Brain pericyte (primary cell): ENCODE measurements at places on chromosomes 2 and 18.

DNA sequence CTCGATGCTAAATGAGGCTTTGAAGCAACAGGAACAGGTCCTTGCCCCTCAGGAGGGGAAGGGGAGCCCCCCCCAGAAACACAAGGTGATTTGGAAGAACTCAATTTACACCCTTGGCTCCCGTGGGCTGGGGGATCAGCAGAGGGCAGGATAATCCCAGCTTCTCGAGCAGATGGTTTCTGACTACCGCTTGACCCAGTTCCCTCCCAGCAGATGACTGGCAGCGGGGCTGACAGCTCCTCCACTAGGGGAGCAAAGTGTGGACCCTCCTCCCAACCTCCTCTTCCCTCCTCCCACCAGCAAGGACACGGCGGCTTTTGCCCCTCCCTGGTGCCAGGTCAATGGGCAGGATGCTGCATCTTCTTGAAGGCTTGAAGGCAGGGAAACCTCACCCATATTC, 3.5 kb upstream of the INHBB start:
- DNase-seq: no peak

DNA sequence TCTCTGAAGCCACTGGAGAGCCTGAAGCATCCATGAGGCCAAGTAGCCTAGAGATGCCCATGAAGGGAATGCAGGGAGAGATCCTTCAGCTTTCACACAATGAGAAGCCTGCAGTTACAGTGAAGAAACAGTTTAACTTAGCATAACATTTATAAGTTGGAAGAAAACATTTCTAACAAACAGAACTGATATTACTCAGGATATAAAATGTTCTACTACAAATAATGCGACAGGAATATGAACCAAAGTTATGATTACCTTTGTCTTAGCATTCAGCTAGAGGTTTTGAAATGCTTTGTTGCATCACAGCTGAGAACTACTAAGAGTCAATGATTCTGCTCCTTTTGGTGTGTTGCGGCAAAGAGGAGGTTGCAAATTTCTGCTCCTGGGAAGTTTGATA, 6.9 kb upstream of the KYNU start:
- no peak for DNase-seq

- DNase-seq: no peak
These were observed 18.1 kb upstream of the ROCK1 start for GRCh38 chr18:21129566-21130216.

- DNase-seq: no peak
These were observed 536.5 kb downstream of the PLCL1 start for GRCh38 chr2:198340846-198341245.

DNA sequence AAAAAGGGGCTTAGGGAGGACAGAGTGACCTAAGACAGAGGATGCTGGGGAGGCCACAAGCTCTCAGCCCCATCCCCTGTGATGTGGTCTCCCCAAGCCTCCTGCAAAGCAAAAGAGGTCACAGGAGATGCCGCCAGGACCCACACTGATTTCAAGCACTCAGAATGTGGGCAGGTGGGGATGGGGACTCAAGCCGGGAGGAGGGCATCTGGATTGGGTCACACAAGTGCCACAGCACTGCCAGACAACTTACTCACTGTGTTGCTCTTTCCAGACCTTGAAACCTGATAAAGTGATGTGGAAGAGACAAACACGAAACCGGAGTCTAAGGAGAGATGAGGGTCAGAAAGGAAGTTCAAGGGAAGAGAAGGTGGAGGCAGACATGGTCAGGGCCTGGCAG, 95.7 kb downstream of the TTC32 start:
- no peak for DNase-seq

DNA sequence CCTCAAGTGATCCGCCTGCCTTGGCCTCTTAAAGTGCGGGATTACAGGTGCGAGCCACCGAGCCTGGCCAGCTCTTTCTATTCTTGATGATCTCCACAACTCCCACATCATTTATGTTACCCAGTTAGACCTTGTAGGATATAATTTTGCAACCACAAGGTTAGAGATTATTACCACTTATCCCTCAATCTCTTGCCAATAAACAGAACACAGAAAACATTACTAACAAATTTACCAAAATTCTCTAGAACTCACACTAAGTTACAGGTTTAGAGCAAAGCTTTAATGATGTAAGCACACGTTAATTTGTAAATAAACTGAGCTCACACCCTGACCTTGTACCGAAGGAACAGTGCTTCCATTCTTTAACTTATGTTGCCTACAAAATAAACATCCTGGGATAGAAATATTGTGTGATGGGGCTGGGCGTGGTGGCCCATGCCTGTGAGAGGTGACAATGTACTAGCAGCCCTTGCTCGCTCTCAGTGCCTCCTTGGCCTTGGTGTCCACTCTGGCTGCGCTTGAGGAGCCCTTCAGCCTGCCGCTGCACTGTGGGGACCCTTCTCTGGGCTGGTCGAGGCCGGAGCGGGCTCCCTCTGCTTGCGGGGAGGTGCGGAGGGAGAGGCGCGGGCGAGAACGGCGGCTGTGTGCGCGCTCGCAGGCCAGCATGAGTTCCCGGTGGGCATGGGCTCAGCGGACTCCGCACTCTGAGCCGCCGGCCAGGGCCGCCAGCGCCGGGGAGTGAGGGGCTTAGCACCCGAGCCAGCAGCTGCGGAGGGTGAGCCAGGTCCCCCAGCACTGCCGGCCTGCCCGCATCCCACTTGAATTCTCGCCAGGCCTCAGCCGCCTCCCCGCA, 42.1 kb upstream of the ITSN2 start:
- no peak for DNase-seq

DNA sequence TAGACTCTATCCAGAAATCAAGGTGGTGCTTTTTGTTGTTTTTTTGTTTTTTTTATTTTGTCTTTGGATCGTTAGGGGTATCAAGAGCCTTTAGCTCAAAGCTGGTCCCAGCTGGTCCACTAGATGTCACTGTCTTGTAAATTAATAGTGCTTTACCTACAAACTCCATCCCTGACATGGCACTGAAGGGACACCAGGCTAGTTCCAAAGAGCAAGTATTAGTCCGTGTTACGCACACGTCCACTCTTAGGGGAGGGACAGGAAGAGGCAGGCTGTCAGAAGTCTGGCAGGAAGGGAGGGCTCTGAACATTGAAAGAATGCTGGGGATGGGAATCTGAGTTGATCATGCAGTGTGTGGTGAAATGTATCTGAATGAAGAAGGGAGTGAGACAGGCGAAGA, 85.9 kb upstream of the CCBE1 start:
- DNase-seq: peak; percentile 25

DNA sequence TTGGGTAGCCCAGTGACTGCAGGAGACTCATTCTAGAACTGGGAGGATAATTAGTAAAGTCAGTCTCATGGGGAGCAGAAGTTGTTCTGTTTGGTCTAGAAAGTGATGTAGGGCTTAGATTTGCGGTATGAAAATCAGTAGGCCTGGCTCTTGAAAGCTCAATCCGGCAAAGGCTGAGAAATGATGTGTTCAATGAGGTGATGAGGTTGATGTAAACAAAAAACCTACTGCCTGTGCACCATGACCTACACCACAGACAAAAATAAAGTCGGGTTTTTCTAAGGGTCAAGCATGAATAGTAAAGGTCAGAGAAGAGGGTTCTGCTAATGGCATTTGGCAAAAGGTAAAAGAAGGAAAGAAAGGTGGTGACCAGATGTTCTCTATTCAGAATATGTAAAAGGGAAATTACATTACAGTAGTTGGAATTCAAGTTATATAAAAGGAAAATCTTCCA, 80.8 kb upstream of the COL5A2 start:
- DNase-seq: no peak

GRCh38 chr18:61459896-61460648, 126.8 kb downstream of the CDH20 start:
- no peak for DNase-seq

DNA sequence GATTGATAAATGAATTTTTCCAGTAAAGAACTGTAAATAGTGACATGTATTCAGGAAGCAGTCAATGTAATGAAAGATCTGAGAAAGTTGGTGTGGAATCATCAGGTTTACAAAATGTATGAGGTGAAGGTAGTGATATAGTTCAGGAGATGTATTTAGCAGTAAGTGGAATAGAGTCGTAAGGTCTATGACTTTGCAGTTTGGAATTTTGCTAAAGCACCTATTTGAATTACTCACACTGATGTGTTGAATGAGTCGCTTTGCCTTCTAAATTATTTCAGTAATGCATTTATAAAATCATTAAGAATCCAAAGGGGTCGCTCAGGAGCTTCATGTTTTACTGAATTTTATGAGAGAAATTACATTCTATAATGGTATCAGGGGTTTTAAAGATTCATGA, 713.7 kb downstream of the DSC3 start:
- DNase-seq: no peak

GRCh38 chr18:12049978-12050811, 43.4 kb upstream of the ANKRD62 start:
- no peak for DNase-seq

GRCh38 chr2:59588286-59588685, 965.2 kb downstream of the BCL11A start:
- DNase-seq: no peak

- no peak for DNase-seq
These were observed 400.8 kb upstream of the MYT1L start for GRCh38 chr2:2731816-2732284.

DNA sequence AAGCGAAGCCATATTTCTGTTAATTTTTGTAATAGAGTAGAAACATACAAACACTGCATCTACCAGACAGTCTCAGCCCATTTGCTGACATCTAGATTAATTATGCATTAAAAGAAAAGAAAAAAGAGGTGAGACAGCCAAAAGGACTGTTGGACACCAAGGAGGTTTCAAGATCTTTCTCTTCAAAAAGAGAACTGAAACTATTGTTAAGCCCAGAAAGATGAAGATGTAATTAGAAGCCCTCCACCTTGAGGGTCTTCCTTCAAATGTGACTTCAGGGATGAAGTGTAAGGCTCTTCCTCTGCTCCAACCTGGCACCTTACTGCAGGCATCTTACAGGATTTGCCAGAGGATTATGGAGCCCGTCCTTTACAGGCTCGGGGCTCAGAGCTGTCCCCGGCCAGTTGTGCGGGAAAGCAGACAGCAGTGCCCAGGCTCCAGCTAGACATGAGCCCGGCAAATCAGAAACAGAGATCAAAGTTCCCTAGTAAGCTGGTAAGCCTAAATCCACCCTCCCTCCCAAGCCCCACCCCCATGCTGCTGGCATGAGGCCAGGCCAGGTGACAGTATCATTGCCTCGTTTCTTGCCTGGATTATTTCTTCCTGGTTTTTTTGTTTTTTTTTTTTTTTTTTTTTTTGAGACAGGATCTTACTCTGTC, 38.9 kb downstream of the ADI1 start:
- DNase-seq: no peak

- DNase-seq: no peak
These were observed 61.8 kb downstream of the VAPA start for GRCh38 chr18:9975658-9976057.

DNA sequence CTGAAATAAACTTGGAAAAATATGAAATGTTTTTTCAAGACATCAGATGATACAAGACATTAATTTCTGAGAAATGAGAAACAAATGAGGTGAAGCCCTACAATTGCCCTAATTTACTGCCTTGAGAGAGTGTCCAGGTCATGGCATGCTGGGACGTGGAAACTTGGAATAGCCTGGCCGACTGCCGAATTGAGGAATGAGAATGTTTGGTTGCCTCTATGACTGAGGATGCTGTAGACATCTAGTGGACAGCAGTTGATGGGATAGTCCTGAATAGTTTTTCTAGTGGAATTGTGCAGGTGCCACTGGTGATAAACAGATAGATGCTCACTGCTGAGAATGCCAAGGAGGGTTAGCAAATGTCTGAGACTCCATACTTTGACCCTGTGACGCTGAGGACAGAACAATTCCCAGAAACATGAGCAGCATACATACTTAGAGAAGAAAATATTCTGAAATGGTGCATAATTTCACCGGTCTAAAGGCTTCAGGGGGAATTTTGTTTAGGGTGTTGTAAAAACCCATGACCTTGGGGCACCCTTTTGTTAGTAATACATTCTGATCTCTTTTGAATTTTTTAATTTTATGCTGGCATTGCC, 56.5 kb upstream of the CWC22 start:
- DNase-seq: no peak

DNA sequence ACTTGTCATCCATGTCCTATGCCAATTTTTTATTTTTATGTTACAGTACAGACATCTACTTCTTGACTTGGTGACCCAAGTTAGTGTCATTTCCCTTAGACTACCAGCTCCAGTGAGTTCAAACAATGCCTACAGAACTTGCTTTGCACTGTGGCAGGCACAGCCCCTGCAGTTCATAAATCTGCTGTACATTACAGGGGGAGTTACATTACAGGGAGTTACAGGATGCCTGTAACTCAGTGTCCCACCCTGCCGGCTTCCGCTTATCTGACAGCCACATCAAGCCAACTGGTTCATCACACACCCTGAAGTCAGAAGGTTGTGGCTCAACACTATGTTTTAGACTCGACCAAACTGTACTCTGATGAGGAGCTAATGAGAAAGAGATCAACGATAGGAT, 7.8 kb upstream of the NPAS2 start:
- no peak for DNase-seq

- no peak for DNase-seq
These were observed 170.0 kb downstream of the HRH4 start for GRCh38 chr18:24630346-24630880.

- DNase-seq: no peak
These were observed 122.8 kb downstream of the RAPGEF4 start for GRCh38 chr2:172858473-172858745.

DNA sequence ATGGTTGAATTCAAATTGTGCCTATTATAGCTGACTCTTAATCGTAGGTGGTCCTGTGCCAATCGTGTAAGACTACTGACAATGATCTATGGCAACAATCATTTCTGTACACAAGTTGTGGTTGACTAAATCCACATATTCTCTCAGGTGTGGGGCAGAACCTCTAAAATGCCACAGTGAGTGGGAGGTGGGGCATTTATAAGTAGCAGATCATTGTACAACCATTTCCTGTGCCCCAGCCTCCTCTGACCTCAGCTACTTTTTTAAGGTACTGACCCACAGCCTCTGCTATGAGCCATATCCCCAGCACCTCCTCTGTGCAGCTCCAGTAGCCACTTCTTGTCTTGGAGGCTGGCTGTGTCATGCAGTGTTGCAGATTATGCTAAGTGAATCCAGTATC, 48.6 kb upstream of the RAPH1 start:
- no peak for DNase-seq

DNA sequence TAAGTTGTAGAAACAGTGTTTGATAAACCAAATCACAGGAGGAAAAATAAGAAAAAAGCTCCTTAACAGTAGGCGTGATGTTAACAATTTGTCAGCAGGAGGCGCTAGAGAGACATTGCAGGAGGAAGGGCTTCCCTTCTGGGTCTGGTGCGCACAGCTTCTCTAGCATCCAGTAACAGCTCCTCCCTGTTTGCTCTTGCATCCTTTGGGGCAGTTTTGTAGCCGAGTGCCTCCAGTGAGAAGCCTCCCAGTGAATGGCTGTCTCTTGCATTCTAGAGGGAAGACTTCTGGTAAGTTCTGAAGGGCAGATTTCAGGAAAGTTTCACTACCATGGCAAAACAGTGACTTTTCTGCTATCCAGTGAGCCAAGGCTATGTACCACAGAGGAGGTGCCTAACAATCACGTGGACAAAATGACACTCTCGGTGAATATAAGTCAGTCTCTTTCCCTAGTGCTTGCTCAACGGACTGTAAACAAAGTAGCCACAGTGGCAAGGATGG, 9.5 kb upstream of the ZNF396 start:
- peak; percentile 41 for DNase-seq

- no peak for DNase-seq
These were observed 131.2 kb downstream of the TRIB2 start for GRCh38 chr2:12847694-12848575.

GRCh38 chr2:207055257-207055656, 110.5 kb downstream of the KLF7 start:
- DNase-seq: no peak

- no peak for DNase-seq
These were observed 83.4 kb downstream of the XDH start for GRCh38 chr2:31331156-31331555.
